Kidney epithelial cell (primary cell): ENCODE measurements at places on chromosomes 6 and 20. TPM values are rescaled to one million over a fixed set of nuclear protein-coding genes. Genes with fewer than 3 reads are reported as not detected.

HRH3 gene
- not detected in 2 replicates for total RNA-seq

KCNK5 gene
- total RNA-seq, result 2.1 and 2.3 TPM in 2 replicates

FOXO3 gene
- total RNA-seq, result 37.5 and 41.4 TPM in 2 replicates

CST4 gene
- total RNA-seq, result not detected in 2 replicates

C20orf144 gene
- total RNA-seq, result not detected in 2 replicates

RNF217 gene
- total RNA-seq, result 22.1 and 23.8 TPM in 2 replicates

ANKRD66 gene
- not detected in 2 replicates for total RNA-seq

PGM3 gene
- 26.3 and 35.3 TPM in 2 replicates for total RNA-seq

DDO gene
- 0.07 and 0.29 TPM in 2 replicates for total RNA-seq

PNLDC1 gene
- not detected in 2 replicates for total RNA-seq

CTSA gene
- 136 and 192 TPM in 2 replicates for total RNA-seq

BPI gene
- not detected in 2 replicates for total RNA-seq

LPA gene
- total RNA-seq, result not detected in 2 replicates

PLN gene
- not detected in 2 replicates for total RNA-seq

SALL4 gene
- total RNA-seq, result 4.4 and 5.3 TPM in 2 replicates

CD40 gene
- 57.6 and 58.3 TPM in 2 replicates for total RNA-seq

PIM1 gene
- 18.2 and 19.5 TPM in 2 replicates for total RNA-seq

TMEM244 gene
- total RNA-seq, result not detected in 2 replicates
